IgD-negative memory B cell (primary cell): ENCODE measurements at places on chromosomes 13 and 19. TPM values are rescaled to one million over a fixed set of nuclear protein-coding genes. Genes with fewer than 3 reads are reported as not detected.

RASGRP4 gene
- polyA plus RNA-seq = 0.25 TPM

GTF2F2 gene
- polyA plus RNA-seq = 12.0 TPM

SHISA7 gene
- polyA plus RNA-seq = not detected

LMTK3 gene
- polyA plus RNA-seq = not detected

TJP3 gene
- polyA plus RNA-seq = 4.9 TPM

FFAR3 gene
- not detected for polyA plus RNA-seq

CEACAM19 gene
- not detected for polyA plus RNA-seq

GRK1 gene
- polyA plus RNA-seq = not detected

CNFN gene
- polyA plus RNA-seq = 42.5 TPM

RNF225 gene
- polyA plus RNA-seq = not detected
